Astrocyte of the hippocampus (primary cell): ENCODE measurements at places on chromosomes 6 and 20.
A peak's percentile ranks its signal among the peaks of the same experiment; 100 is the strongest.

- no peak for DNase-seq
Observed at GRCh38 chr20:13236990-13237720, 16.1 kb downstream of the ISM1 start.

GRCh38 chr6:51429017-51429712, 610.5 kb downstream of the TFAP2B start:
- no peak for DNase-seq

GRCh38 chr6:28134015-28134414, 7.7 kb upstream of the ZKSCAN8 start:
- peak; percentile 46 for DNase-seq

- DNase-seq: no peak
Observed at GRCh38 chr6:117451671-117452070, 25.9 kb upstream of the ROS1 start.
